ENCODE measurements at places on chromosomes 2 and 18. TPM values are rescaled to one million over a fixed set of nuclear protein-coding genes. Genes with fewer than 3 reads are reported as not detected.
A peak's percentile ranks its signal among the peaks of the same experiment; 100 is the strongest.

BUB1 gene
- 184 TPM for total RNA-seq

- DNase-seq, result no peak
Measured at GRCh38 chr18:76838182-76838581, 15.8 kb downstream of the ZNF236 start.

GRCh38 chr2:47072018-47072691 lies 83.0 kb downstream of the STPG4 start:
- peak; percentile 70 for DNase-seq

PLCL1 gene
- total RNA-seq, result 0.12 TPM

IL1RL1 gene
- not detected for total RNA-seq

- DNase-seq, result no peak
Measured at GRCh38 chr2:239120664-239121063, 272.8 kb downstream of the TWIST2 start.

LYPD1 gene
- 4.2 TPM for total RNA-seq

All from GM23338 (cell line).